ENCODE measurements at places on chromosomes 12 and 14.

GRCh38 chr12:55729819-55730818 lies 1.3 kb upstream of the CD63 start:
- no peak for DNase-seq

DNA sequence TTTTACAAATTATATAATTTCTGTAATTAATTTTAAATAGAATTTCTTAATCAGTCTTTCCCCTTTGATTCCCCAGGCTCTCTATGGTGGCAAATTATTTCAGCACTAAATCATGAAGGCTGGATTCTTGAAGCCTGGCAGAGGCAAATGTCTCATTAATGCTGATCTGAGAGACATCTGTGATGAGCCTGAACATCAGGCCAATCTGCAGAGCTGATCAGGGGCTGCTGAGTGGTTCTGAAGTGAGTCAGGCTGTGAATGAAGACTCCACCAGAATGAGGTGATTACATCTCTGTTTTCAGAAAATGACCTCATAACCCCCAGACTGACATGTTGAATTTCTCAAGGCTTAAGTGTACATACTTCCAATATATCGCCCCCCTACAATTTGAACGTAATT lies 124.2 kb upstream of the MIS18BP1 start:
- DNase-seq = no peak

DNA sequence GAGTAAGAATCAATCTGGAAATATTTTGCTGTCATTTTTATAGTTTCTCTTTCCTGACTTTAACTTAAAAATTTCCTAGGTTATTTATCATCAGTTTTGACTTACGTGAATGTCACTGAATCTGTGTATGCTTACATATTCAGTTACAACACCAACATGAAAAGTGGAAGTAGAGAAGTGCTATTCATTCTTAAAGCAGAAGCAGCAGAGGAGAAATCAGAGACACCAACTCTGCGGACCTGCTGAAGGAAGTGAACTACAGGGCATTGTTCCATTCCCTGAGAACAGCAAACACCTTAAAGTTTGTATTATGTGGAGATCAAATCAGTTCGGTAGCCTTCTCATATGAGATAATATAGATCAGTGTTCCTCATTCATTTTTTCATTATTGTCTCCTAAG lies 34.1 kb downstream of the RAD51B start:
- DNase-seq = no peak

GRCh38 chr14:92968291-92969020 lies 45.5 kb downstream of the CHGA start:
- no peak for DNase-seq

All from fibroblast of skin of left quadriceps (primary cell).